CD4-positive, alpha-beta T cell treated with Interleukin-10 for 1 hour (primary cell): ENCODE measurements at places on chromosomes 2 and 18.

DNA sequence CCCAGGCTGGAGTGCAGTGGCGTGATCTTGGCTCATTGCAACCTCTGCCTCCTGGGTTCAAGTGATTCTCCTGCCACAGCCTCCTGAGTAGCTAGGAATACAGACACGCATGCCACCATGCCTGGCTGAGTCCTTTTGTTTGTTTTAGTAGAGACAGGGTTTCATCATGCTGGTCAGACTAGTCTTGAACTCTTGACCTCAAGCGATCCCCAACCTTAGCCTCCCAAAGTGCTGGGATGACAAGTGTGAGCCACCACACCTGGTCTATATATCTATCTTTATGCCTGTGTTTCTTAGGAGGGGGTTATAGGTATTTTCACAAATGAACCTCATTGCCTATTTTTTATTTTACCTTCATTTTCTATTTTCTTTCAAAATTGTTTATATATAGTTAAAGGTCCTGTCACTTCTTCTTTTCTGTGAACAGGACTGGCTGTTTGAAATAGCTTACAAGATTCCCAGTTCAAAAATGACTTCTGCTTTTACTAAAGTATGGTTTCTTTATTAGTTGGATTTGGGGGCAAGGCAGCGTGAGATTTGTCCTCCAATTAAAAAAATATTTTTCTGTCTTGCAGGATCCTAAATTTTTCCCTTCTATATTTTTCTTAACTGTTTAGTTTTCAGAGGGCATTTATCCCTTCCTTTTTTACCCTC, 16.4 kb upstream of the MARCHF7 start:
- DNase-seq, result no peak

- no peak for DNase-seq
Measured at GRCh38 chr18:62545098-62545497, 22.3 kb downstream of the ZCCHC2 start.

DNA sequence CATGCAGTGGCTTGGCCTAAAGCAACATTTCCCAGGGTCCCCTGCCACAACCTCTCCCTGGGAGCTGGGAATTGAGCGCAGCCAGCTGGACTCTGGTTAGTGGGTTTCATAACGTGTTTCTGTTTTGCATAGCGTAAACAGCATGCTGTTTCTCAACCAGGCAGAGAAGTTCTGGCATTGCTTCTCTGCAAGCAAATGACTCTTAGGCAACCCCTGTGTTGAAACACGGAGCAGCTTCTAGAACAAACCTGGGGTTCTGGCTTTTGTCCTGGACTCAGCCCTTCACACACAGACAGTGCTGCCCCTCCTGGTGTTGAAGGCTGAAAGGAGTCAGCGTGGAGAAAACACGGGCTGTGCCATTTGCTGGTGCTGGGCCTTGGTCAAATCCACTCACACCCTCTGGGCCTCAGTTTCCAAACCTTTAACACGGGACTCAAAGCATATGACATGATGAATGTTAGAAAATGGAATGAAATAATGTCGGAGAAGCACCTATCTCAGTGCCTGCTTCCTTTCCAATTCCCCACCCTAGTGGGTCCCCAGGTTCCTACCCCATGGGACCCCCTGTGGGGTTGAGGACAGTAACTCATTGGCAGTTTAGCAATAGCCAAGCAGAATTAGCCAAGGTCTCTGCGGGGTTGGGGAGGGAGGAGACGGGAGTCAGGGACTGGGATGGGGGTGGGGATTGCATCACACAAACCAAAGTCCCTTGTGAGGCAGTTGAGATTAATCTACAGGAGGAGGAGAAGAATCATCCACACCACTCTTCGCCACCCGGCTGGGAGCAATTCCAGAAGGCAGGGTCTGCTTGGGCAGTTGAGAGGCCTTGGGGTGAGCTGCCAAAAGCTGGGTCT, 30.2 kb upstream of the IL1R2 start:
- no peak for DNase-seq

- DNase-seq, result no peak
Measured at GRCh38 chr2:11029136-11029535, 117.4 kb downstream of the KCNF1 start.

GRCh38 chr2:95138702-95139101, 17.1 kb upstream of the MRPS5 start:
- DNase-seq, result no peak

DNA sequence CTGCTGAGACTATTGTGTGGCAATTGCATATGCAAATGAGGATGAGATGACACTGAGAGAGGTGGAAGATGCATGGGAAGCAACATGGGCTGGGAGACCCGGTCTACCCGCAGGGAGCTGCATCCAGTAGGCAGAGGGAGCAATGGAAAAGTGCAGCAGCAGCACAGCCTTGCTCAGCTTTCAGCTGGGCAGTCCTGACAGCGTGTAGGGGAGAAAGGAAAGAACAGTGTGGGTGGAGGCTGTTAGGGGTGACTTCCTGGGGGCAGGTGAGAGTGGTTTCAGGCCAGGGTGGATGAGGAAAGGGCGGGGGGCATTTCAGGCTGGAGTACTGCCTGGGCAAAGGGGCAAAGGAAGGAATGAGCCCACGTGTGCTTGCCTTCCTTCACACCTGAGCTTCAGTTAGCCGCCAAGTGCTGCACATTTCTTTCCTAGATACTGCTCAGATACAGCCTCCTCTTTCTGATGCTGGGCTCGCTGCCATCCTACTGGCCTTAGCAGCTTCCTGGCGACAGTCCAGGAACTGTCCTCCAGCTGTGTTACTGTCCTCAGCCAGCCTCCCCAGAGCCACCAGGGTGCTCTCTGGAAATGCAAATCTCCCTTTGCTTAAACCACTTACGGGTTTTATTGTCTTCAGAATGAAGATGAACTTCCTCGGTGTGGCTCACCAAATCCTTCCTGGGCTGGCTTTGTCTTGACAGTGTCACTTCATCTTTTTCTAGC, 276.3 kb downstream of the TSN start:
- DNase-seq, result no peak

DNA sequence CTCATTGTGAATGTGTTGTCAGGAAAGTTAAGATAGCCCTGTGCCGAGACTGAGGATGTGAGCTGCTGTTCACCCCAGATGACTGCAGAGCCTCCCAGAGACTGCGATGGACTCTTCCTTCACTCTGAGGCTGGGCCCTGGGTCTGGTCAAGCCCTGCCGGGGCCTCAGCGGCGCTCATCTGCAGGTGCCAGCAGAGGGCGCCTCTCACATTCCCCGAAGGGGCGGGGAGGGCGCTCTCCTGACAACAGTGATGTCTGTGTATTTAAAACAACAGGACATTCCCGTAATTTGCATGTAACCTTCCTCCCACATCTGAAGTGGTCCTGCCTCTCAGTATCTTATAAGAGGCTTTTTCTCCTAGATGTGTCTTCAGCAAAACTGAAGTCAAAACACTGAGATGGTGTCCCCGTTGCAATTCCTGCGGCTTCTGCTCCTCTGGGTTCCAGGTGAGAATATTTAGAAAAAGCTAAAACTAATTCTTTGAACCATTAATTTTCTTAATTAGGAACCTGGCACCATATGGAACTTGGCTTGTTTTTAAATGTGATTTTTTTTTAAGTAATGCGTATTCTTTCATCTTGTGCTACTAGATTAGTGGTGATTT, 1377.9 kb downstream of the RPIA start:
- no peak for DNase-seq

DNA sequence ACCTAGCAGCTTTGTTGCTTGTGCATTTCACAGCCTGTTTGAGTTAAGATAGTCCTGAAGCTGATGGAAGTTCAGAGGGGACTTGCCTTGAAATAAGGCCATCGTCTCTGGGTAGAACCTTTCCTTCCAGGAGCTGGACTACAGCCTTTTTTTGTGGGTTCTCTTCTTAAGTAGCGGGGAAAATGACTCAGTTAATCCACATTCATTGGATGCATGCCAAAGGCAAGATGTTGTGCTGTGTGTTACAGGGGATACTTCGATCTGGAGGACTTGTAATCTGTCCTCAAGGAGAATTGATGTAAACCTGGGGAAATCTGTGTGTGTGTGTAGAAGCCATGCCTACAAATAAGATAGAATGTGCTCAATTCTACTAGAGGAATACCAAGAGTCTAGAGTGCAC, 46.8 kb downstream of the RPIA start:
- no peak for DNase-seq

- DNase-seq, result no peak
Measured at GRCh38 chr2:236685361-236685760, 115.7 kb downstream of the ACKR3 start.

- DNase-seq, result no peak
Measured at GRCh38 chr2:181946444-181947127, 39.1 kb upstream of the PPP1R1C start.

GRCh38 chr2:54512663-54513362, 56.7 kb downstream of the SPTBN1 start:
- no peak for DNase-seq

DNA sequence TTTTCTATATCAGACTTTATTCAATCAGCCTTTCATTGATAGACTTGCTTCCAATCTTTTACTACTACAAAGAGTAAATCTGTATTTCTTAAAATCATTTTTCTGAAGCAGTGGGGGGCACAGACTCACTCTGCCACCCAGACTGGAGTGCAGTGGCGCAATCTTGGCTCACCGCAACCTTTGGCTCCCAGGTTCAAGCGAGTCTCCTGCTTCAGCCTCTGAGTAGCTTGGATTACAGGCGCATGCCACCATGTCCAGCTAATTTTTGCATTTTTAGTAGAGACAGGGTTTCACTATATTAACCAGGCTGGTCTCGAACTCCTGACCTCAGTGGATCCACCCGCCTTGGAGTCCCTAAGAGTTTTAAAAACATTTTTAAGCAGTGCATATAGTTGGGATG, 270.6 kb upstream of the REG3G start:
- no peak for DNase-seq

DNA sequence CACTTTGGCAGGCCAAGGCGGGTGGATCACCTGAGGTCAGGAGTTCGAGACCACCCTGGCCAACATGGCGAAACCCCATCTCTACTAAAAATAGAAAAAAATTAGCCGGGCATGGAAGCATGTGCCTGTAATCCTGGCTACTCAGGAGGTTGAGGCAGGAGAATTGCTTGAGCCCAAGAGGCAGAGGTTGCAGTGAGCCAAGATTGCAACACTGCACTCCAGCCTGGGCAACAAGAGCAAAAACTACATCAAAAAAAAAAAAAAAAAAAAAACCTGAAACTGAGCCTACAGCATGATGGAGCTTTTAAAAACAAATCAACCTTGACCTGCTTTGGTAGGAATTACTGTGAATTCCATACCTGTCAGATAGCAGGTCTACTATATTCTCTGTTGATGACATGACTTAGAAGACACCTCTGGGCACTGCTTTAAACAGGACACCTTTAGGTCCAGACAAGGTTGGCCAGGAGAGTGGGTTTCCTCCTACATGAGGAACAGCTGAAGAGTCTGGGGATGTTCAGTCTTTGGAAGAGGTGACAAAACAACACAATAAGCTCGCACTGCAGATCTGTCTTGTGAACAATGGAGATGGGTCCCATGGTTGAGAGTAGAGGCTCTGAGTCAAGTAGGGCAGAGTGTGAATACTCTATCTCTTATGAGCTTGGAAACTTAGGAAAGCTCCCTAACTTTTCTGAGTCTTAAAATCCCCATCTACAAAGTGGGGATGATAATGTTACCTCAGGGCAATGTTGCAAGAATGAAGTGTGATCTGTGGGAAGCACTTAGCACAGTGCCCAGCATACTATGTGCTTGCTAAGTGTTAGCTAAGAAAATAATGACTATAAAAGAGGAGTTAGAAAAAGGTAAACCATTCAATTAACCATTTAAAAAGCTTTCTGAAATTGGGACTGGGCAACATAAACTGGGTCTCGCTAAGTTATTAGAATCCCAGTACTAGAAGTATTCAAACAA, 25.2 kb downstream of the TMEM163 start:
- no peak for DNase-seq

DNA sequence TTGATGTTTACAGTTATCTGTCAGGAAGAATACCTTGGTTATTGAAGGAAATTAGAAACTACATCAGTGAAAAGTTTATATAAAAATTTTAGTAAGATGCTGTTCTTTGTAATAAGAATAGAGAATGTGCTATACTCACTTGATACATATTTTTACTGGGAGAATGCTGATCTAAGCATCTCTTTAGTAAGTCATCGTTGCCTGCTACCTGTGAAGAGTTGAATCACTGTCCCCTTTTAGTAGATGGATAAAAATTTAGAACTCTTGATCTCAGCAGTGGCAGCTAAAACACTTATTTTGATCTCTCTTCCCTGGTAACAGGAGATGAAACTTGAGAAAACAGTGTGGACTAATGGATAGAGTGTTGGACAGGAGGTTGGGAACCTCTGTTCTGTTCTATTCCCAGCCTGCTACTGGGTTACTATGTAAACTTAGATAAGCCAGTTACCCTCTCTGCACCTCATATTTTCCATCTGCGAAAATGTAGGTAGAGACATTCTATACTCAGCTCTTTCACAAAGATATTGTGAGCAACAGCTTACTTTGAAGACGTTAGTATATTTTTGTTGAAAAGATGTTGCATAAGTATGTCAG, 100.3 kb downstream of the FEZ2 start:
- DNase-seq, result no peak

DNA sequence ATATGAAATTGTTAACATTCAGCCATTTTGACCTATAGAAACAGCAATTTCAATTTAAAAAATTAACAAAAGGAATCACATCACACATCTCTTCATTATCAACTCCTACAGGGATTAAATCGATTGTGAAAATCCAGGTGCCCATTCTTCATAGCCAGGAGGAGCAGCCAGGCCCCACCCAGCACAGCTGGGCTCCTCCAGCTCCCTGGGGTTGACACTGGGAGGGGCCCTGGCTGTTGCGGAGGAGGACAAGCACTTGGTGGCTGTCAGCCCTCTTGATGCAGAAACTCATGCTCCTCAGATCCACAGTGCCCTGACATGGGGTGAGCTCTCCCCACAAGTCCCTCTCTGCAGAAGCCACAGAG, 99.8 kb downstream of the FAM210A start:
- no peak for DNase-seq

- no peak for DNase-seq
Measured at GRCh38 chr18:79456105-79456980, 60.6 kb downstream of the NFATC1 start.
